Activated CD4-positive, alpha-beta T cell treated with anti-CD3 and anti-CD28 coated beads, Interleukin-2, amount 50 U/mL, for 4 hours (primary cell): ENCODE measurements at places on chromosomes 12 and 14.

- no peak for DNase-seq
These were observed 24.0 kb downstream of the TIMELESS start for GRCh38 chr12:56425193-56425592.

- DNase-seq = no peak
These were observed 135.1 kb upstream of the DIO2 start for GRCh38 chr14:80346395-80346794.

DNA sequence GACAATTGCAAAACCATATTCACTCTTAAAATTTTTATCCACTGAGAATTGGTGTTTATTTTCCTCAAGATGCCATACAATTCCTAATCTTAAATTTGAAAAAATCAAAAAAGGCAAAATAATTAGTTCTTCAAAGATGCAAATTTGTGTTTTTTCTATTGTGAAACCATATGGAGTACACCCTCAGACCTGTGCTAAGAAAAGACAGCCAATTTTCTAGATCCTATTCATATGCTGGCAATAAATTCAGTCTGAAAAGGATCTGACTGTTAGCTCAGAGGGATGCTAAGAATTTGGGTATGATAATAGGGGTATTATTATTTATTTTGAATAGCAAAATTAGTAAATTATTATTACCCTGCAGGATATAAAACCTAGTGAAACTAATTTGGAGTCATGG is 476.9 kb upstream of the SYT1 start:
- no peak for DNase-seq

DNA sequence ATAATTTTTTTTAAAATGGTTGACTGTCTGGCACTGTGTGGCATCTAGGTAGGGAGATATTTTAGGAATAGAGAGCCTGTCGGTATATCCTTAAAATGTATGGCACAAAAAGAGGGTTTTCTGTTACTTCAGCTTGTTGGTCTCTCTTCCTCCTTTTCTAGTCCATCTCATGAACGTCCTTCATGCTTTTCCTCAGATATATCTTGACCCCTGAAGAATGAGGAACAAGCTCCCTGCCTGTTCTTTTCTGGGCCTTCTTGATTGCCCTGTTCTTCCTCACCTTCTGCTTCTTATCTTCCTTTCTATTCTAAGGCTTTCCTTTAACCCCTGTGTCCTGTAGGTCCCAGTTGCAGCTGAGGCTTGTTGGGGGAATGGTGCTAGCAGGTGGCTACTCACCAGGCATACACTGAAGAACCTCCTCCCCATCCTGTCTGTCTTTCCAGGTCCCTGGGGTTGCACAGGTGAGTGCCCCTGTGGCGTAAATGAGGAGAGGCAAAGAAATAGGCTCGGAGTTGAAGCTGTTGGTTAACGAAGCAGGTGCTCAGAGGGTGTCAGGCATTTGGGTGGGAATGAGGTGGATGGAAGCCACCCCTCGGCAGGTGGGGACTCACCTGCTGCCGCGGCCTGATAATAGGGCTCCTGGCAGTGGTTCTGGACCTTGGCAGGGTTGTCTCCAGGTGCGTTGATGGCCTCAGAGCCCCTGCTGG is 7.2 kb upstream of the C1R start:
- no peak for DNase-seq

- no peak for DNase-seq
These were observed 375.5 kb downstream of the ALG10 start for GRCh38 chr12:34397591-34398365.

DNA sequence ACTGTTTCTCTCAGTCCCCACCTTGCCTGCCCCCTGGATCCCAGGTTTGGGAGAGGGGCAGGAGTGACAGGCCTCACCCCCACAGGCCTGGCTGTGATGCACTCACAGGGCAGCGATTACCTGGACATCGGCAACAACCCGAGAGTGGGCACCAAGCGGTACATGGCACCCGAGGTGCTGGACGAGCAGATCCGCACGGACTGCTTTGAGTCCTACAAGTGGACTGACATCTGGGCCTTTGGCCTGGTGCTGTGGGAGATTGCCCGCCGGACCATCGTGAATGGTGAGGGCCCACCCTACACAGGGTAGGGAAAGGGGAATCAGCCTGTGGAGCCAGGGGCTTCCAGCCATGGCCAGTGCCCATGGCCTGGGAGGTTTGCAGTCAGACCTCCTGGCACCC is 8.6 kb downstream of the ACVRL1 start:
- no peak for DNase-seq

- no peak for DNase-seq
These were observed 191.4 kb downstream of the CACNA1C start for GRCh38 chr12:2244013-2244861.
